Non-pigmented ciliary epithelial cell (primary cell): ENCODE measurements at places on chromosomes 7 and 10.
A peak's percentile ranks its signal among the peaks of the same experiment; 100 is the strongest.

DNA sequence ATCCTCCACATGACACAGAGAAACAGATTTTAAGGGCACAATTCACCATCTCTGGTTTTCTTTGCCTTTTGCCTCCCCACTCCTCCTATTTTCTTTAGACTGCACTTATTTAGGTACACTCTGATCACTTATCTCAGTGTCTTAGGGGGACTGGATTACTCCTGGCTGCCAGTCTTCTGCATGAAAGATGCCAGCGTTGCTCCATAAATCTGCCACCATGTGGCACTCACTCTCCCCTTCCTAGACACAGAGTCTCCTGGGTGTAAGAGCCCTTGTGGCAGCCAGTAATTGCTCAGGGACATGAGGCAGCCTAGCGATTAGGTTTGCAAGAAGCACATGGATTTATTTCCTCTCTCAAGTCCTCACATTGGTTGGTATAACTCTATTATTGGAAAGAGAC is 34.5 kb upstream of the RBM20 start:
- no peak for DNase-seq

DNA sequence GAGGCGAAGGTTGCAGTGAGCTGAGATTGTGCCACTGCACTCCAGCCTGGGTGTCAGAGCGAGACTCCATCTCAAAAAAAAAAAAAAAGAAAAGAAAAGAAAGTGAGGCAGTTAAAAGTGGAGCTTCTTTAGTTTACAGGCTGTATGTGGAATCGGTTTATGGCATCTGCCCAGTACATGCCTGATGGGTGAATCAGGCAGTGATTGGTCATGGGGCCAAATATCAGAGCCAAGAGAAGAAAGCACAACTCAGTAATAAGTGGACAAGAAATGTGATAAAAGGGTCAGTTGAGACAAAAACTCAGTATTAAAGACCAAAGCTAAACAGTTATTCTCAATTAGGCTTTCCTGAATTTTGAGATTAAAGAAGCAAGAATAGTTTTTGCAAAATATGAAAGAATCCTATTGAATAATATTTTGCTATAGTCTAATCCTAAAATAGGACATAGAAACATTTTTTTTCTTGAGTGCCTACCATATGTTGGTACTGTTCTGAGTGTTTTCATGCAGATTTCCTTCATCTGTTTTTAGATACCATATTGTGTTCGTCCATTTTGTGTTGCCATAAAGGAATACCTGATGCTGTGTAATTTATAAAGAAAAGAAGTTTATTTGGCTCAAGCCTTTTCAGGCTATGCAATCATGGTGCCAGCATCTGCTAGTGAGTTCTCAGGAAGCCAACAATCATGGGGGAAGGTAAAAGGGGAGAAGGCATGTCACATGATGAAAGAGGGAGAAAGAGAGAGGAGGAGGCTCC is 14.4 kb downstream of the CDC14C start:
- peak; percentile 66 for DNase-seq

DNA sequence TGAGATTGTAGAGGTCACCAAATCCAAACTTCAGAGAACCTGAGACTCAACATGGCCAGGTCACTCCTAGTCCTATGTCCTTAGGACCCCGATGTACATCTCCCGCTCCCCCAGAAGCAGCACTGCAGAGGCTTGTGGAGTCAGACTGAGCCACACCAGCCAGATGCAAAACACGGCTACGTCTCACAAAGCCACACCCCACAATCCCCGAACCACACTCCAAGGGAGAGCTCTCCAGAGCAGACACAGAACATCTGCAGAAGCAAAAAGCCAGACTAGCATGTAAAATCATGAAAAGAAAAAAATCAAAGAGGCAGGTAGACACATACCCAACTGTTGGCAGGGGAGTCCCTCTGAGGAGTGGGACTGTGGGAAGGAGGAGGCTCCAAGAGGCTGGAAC is 104.9 kb downstream of the CTBP2 start:
- DNase-seq: no peak

DNA sequence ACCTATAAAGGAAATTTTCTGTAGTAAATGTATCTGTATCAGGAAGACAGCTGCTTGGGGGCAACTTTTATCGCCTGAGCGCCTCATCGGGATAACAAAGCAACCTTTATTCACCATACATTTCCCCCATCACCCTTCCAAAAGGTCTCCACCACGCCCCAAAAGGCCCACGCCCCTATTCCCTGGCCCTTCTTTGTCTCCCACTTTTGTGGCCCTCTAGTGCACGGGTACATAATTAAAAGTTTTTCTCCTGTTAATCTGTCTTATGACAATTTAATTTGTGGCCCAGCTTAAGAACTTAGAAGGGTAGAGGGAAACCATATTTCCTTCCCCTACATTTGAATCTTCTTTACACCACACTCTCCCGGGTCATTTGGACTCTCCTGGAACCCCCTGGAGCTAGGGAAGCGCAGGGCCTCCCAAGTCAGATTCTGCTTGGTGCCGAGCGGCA is 625 bp downstream of the RP9 start:
- DNase-seq: no peak

DNA sequence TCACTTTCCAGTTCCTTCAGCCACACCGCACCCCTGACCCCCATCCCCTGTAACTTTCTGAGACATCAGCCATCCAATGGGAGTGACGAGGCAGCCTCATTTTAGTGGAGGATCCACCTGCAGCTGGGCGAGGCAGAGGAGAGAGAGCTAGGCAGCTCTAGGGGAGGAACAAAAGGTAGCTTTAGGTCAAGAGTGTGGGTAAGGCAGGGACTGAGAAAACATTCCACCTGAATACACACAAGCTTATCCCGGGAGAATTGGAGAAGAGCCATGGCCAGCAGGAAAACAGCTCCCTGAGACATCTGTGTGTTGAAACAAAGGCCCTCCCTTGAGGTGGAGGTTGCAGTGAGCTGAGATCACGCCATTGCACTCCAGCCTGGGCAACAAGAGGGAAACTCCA is 6.7 kb upstream of the KLRG2 start:
- no peak for DNase-seq

- DNase-seq: no peak
Observed at GRCh38 chr7:69115788-69116187, 482.5 kb upstream of the AUTS2 start.

DNA sequence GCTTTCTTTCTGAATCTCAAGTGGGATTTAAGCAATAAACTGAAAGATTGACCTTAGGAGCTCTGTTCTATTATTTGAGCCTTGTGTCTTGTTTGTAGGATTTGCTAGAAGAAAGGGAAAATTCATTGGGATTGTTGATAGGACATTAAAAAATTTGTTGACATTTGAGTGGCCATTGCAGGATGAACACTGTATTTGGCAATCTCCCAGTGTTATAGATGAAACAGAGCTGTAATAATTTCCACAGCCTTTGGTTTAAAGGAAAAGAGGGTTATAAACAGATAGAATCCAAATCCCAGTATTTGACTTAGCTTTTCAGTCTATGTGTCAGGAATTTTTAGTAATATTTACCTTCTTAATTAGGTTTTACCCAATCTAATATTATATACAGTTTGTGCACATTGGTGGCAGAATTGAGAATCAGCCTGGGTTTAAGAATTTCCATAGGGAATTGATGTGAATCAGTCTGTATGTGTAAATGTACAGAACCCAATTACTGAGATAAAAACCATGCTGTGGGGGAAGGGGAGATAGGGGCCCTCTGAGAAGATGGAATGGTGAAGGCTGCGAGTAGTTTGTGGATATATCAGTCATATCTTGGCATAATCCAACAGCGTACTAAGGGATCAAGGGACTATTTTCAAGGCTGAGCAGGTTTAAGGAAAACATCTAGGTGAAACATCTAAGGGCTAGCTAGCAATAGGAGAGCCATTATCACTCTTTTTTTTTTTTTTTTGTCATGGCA is 6.5 kb downstream of the SGPL1 start:
- no peak for DNase-seq

DNA sequence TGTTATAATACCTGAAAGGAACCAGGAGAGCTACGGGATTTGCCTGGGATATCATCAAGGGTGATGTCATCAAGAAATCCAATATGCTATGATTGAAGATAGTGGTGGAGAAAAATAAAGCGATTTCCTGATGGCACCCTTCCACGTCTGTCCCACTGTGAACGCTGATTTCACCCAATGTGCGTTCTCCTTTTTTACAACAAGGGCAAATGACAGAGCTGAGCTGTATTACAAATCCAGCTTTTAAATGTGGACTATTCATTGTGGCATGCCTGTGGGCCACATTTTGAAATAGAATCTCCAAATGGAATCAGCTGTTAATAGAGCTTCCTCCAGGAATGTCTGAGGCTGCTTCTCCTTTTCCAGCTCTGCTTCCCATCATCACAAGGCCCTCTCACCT is 23.3 kb downstream of the SLC13A4 start:
- no peak for DNase-seq

DNA sequence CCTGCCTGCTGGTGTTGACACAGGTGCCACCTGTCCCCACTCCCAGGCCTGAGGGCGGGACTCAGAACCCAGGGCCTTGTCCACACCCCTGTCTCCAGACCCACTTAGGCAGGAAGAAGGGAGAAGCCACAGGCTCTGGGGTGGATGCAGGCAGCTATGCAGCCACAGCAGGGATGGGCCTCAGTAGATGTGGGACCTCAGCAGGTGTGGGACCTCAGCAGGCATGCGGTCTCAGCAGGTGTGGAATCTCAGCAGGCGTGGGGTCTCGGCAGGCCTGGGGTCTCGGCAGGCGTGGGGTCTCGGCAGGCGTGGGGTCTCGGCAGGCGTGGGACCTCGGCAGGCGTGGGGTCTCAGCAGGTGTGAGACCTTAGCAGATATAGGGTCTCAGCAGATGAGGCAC is 118.0 kb upstream of the PITRM1 start:
- DNase-seq: no peak

DNA sequence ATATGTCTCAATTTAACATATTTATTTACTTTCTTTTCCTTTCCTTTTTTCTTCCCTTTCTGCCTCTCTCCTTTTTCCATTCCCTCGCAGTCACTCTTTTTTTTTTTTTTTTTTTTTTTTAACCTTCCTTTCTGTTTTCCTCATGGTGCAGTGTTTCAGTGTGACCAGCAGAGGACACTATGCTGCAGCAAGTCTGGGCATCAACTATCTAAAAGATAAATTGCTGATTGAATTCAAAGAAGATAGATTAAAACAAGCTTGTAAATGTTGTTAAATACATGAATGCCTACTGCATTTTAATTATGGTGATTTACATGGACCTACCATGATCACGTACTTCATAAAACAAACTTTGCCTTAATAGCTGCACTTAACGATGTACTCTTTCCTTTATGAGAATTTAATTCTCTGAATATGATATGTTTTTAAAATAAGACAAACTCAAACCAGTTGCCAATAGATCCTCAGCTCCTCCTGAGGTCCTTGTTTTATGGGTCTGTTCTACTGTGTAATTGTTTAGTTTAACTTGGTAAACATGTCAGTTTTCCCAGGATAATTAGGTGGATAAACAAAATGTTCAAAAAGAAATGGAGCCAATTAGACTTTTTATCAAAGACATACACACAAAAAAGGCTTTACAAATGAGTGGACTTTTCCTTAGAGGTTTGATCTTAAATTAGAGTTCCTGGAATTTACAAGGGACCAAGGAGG is 101.0 kb upstream of the AGR3 start:
- DNase-seq: peak; percentile 20

DNA sequence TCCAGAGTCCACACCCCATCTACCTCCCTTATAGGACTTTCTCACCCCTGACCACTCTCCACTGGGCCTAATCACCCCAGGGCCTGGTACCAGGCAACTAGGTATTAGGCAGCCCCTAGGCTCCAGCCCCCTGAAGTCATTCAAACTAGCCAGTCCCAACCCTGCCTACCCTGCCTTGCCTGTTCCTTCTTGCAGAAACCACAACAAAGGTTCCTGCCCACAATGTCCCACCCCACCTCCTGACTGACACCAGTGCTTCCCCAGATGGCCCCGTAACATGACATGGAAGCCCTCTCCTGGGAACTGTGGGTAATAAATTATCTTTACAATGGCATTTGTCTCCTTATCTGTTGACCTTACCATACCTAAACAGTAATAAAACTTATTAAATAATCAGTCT is 100.6 kb upstream of the PDE1C start:
- no peak for DNase-seq

DNA sequence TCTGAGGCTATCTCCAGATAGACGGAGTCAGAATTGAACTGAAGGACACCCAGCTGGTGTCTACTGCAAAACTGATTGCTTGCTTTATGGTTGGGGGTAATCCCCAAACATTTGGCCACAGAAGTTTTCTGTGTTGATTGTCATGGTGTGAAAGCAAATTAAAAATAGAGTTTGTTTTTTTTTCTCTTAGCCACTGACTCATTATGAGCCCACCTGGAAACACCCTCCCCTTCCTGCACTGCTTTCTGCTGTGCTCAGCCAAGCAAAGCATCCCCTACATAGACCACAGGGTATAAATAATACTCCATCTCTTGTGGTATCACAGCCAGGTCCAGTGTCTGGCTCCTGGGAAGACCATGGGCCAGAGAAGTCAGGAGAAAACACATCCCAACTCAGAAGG is 6.5 kb upstream of the VWC2 start:
- DNase-seq: no peak

GRCh38 chr10:65898055-65898454 is 1027.8 kb upstream of the LRRTM3 start:
- DNase-seq: no peak

- DNase-seq: no peak
Observed at GRCh38 chr7:73585196-73585595, 6.8 kb upstream of the TBL2 start.

DNA sequence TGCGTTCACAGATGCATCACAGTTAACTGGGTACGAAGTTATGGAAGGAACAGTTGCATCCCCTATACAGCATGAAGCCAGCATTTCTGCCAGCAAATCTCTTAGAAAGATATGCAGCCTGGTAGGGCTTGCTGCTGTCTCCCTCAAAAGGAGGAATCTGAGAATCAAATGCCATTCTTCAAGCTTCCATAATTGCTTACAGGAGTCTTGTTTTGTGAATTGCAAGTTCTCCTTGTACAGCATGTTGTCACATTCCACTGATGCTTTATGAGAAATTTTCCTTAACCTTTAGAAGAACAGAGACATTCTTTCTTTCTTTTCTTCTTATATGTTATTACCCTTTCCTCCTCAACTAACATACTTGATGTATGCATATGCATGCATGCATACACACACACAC is 134.6 kb downstream of the CHRM2 start:
- DNase-seq: no peak

DNA sequence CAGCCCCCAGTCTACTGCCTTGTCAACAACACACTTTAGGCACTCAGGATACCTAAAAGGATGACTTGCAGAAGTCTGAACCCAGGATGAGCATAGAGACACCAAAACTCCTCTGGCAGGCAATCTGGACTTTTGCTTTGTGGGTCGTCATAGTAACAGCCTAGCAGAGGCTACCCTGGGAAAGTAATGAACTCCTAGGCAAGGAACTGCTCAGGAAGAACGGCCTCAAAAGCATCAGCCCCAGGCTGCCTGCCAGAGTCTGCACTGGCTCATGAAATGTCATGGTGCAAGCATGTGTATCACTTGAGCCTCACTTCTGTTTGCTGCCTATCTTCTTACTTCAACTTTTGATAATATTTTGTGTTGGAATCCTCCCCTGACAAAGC is 715.1 kb downstream of the GRID1 start:
- DNase-seq: no peak

- no peak for DNase-seq
Observed at GRCh38 chr10:8978100-8978499, 923.6 kb downstream of the GATA3 start.

GRCh38 chr10:8039321-8039881 is 15.1 kb upstream of the GATA3 start:
- no peak for DNase-seq
